Ureter (tissue), 1 donor: ENCODE measurements at places on chromosomes 2 and 18.

- no peak for DNase-seq
Measured at GRCh38 chr18:3494569-3494968, 44.6 kb downstream of the TGIF1 start.

DNA sequence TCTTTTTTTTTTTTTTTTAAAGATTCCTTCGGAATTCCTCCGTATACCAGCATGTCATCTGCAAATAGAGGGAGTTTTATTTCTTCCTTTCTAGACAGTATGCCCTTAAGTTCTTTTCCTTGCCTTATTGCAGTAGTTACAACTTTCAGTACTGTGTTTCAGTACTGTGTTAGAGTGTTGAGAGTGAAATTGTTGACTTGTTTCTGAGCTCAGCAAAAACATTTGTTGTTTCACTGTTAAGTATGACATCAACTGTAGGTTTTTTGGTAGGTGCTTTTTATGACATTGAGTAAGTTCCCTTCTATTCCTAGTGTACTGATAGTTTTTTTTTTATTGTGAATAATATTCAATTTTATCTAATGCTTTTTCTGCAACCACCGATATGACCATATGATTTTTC lies 43.9 kb downstream of the ACVR2A start:
- DNase-seq = no peak

- no peak for DNase-seq
Measured at GRCh38 chr2:23566241-23567142, 181.5 kb downstream of the KLHL29 start.

DNA sequence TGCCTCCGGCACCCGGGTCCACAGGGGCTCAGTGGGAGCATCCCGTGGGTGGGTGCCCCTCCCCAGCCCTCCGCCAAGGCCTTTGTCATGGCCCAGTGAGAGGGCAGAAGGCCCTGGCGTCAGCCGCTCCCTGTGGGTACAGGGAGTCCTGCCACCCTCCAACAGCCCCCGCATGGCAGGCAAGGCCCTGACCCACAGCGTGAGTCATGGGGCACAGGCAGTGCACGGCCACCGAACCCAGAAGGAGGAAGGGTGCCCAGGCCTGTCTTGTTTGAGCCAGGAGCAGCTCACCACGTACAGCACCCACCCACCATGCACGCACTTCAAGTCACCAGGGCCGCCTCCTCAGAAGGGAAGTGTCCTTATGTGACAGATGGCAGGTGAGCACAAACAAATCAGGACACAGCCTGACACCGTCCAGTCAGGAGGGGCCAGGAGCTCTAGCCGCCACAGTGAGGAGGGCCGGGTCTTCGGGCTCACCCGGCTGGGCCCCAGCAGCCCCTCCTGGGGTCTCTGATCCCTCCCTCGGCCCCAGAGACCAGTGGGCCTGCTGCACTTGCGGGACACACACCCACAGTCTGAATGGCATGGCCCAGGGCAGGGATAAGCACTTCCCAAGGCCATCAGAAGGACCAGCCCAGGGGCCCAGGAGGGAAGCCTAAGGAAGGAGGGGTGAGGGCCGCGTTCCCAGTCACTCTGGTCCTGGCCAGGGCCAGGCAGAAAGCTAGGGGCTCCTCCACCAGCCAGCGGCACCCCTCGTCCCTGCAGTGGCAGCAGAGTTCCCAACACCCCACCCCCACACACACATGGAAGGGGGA lies 25.8 kb downstream of the BIN1 start:
- DNase-seq = no peak

DNA sequence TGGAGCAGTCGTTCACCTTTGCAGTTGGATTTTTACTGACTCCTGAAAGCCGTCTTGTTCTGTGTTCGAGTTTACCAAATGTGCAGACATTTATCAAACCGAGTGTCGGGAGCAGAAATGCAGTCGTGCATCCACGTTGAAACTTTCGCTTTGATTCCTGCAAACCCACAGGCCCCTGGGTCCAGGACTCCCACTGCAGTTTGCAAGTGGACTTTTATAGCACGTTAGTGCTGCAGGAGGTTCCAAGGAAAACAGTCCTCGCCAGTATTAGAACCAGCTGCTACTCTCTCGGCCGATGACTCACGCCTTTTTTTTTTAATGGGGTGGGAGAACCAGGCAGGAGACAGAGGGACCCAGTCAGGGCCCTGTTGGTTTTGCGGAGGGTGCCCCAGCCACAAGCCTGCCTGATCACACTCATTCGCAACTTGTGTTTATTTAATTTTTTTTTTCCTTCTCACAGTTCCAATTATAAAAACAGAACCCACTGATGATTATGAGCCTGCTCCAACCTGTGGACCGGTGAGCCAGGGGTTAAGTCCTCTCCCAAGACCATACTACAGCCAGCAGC lies 90.1 kb downstream of the NFATC1 start:
- DNase-seq = no peak

- DNase-seq = no peak
Measured at GRCh38 chr2:189802396-189802912, 18.2 kb downstream of the PMS1 start.

GRCh38 chr2:9548506-9548905 lies 7.1 kb downstream of the ADAM17 start:
- no peak for DNase-seq

DNA sequence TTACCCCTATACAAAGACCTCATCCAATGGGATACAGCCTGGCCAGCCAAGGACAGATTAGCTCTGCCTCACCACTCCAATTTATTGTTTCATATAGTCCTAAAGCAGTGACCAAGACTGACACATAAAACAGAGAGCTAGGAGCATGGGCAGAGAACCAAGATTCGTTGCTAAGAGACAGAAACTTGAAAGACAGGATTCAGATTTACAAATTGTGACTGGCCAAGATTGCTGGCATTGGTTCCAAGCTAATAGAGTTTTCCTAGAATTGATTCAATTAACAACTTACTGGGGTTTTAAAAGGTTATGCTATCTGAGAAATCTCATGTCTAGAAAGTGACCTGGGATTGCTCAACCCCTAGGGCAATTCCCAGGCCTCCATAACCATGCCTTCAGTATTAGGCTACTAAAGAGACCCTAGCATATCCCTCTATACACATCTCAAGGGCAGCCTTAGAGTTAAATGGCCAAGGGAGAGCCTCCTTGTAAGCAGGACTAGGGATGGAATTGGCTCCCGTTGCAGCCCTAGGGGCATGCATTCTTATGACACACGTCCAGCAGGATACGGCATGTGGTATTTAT lies 75.6 kb downstream of the ICOS start:
- DNase-seq = peak; percentile 48

DNA sequence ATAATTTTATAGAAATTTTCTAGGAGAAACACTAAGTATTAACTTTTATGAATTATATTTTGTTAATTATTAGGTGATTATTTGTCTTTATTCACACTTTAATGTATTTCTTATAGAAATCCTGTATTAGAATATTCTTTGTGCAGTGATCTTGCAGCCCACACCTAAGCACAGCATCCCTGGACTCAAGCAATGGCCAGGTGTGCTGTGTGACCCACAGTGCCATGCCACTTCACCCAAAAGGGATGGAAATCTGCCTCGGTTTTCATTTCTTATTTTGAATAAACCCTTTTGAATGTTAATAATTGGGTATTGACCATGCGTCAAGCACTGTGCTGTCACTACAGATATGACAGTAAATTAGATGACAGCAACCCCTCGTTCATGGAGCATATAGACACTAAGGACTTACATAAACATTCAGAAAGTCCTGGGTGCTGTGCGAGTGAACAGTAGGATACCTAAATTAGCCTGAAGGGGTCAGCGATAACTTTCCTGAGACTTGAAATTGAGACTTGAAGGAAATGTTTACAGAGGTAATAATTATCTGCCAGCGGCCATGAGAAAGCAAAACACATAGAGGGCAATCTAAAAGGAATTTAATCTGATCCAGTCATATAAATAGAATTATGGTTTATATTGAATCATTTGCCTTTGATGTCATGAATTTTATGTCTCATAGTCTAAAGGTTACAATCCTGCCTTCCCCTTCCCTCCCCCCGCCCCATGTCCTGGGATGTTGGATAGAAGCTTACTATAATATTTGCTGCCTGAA lies 52.7 kb upstream of the CALCRL start:
- no peak for DNase-seq
